ENCODE measurements at places on chromosomes 6 and 20. TPM values are rescaled to one million over a fixed set of nuclear protein-coding genes. Genes with fewer than 3 reads are reported as not detected.

GRCh38 chr6:132007474-132008190, 56.5 kb upstream of the CCN2 start:
- DNase-seq, result no peak

DNA sequence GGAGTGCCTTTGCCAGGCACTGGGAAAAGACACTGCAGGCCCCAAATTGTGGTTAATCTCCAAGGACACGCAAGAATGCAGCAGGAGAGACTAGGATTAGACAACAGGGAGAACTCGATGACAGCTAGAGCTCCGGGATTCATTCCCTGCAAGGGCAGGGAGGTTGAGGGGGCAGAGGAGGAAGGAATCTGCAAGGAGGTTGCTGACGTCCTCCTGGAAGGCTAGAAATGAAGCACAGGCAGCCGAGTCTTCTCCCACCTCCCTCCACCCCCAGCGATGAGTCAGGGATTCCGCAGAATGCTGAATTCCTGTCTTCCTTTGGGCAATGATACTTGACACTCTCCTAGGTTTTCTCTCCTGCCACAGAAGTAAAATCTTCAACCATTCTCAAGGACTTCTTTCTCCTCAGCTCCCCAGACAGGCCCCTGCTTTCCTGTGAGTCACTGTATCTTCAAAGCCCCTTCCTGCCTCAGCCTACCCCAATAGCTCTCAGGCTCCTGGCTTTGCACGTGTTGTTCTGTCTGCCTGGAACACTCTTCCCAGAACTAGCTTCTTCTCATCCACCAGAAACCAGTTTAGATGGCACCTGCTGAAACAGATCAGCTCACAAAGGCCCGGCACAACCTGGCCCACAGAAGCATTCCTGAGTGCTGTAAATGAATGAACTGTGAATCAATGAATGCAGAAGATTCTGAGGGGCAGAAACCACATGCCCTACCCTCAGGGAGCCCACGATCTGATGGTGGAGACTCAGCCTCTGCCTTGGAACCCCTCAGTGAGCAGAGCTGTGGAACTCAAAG, 85.6 kb downstream of the MRPL14 start:
- peak; percentile 94 for DNase-seq

Gene ABCF1
- 73.7 TPM for total RNA-seq

- DNase-seq, result no peak
These were observed 313.7 kb upstream of the SUPT3H start for GRCh38 chr6:45691426-45691825.

GRCh38 chr20:57004416-57004815, 262.0 kb downstream of the BMP7 start:
- no peak for DNase-seq

- DNase-seq, result no peak
These were observed 167.3 kb downstream of the BCAS1 start for GRCh38 chr20:53902968-53903651.

- DNase-seq, result no peak
These were observed 762.1 kb upstream of the CHD6 start for GRCh38 chr20:42380287-42380686.

- DNase-seq, result peak; percentile 58
These were observed at the start of gene ZDHHC14 for GRCh38 chr6:157380779-157381561. Gene ZDHHC14, plus strand, starts transcription at chr6:157381190.

- DNase-seq, result no peak
These were observed 117.4 kb downstream of the RFX6 start for GRCh38 chr6:116994447-116994846.

GRCh38 chr6:45116714-45117410, 211.3 kb upstream of the RUNX2 start:
- no peak for DNase-seq

DNA sequence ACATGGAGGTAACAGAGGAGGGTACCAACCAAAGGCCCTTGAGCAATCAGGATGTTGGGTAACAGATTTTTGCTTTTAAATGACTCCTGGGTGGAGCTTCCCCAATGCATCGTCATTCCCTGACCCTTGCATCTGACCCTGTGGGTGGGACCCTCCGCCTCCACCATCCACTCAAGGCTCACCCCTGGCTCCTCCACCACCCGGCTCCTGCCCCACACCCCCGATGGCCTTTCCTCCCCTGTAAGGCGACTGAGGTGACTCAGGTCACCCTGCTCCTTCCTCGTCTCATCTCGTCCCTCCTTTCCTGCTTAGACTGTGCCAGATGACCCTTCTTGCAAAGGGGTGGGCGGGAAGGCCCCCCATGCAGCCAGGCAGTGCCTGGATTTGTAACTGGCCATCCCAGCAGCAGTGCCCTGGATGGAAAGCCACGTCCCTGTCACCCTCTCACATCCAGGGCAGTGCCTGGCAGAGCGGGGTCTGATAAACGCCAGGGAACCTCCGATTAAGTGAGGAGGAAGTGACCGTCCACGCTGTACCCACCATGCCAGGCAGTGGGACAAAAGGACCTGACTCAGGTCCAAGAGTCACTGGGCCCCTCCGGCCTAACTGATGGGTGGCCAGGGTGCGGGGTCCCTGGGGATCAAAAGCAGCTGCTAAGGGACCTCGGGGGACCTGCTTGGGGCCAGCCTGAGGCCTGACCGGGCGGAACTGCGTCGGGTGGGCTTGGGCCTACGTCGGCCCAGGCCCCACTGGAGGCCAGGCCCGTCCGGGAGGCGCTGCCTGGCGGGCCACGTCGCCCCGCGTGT, 624 bp upstream of the NPEPL1 start:
- no peak for DNase-seq

Gene PPP1R16B
- total RNA-seq, result not detected

Gene C20orf204
- total RNA-seq, result 3.8 TPM

GRCh38 chr6:41599015-41599851, 39.0 kb upstream of the MDFI start:
- no peak for DNase-seq

DNA sequence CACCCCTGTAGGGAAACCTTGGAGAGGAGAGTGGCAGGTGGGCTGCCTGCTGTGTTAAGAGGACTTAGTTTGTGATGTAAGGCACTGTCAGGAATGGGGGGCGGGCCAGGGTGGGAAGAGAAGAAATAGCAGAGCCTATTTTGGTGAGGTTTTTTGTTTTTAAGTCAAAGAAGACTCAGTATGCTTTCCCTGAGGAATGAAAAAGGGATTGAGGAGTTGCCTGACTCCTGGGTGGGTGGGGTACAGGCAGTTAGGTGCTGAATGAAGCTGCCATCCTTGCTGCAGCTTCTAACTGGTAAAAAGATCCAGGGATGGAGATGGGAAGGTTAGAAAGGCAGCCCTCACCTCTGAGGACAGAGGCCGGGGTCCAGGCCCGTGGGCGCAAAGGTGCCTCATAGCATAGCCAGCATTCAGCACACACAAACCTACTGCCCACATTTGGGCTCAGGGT, 37.9 kb downstream of the PLCG1 start:
- no peak for DNase-seq

Gene SNX21
- total RNA-seq, result 13.3 TPM

Gene TRMT6
- 16.2 TPM for total RNA-seq

Gene HLA-DQA1
- total RNA-seq, result not detected

DNA sequence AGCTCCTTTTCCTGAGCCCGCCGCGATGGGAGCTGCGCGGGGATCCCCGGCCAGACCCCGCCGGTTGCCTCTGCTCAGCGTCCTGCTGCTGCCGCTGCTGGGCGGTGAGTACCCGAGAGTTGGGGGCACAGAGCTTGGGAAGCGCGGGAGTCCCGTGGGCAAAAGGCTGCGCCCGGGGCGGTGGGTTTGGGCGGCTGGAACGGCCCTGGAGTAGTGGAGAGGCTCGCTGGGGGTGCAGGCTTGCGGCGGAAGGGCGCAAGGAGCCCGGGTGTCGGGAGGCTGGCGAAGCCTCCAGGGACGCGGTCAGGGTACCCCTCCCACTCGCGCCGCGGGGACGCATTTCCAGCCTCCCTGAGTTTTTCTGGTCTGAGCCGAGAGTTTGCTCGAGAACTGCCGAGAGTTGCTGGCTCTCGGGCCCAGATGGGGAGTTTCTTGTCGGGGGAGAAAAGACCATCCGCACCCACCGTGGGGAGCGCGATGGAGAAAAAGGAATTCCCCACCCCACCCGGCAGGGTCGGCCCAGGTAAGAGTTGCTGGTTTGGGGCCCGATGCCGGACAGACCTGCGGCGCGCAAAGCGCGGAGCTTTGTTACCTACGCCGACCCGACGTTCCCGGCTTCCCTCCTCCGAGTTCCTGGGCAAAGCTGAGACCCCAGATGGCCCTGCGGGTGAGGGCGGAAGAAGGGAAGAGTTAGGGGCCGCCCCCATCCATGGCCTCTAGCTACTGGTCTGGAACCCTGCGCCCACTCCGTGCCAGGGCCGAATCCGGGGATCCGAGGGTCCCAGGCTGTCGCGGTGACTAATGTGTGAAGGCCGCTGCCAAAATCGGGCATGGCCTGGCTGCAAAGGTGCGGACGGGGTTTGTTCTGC, 584 bp downstream of the PTK7 start:
- peak; percentile 47 for DNase-seq

- DNase-seq, result no peak
These were observed 327.5 kb upstream of the JARID2 start for GRCh38 chr6:14918200-14918907.

GRCh38 chr6:13250703-13251102, 77.6 kb downstream of the TBC1D7 start:
- DNase-seq, result no peak

GRCh38 chr6:3822747-3823445, 26.3 kb upstream of the FAM50B start:
- peak; percentile 50 for DNase-seq

Gene LY6G6F
- not detected for total RNA-seq

GRCh38 chr6:1713016-1713600, 103.4 kb downstream of the FOXC1 start:
- DNase-seq, result no peak

GRCh38 chr6:63014290-63014689, 197.0 kb upstream of the FKBP1C start:
- DNase-seq, result no peak

DNA sequence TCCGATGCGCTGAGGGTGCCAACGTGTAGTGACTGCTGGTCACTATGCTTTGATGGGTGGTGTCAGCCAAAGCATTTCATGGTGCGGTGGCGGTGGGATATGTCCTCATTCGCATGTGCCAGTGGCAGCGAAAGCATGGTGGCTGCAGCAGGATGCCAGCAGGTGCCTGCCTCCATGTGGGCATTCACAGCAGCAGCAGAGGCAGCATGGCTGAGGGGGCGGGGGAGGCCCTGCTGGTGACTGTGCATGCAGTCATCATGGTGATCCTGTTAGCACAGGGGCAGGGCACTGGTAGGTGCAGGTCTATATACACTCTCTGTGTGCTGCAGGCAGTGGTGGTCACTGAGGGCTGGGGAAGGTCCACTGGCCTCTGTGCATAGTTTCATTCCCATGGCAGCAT, 22.0 kb downstream of the FIG4 start:
- no peak for DNase-seq

DNA sequence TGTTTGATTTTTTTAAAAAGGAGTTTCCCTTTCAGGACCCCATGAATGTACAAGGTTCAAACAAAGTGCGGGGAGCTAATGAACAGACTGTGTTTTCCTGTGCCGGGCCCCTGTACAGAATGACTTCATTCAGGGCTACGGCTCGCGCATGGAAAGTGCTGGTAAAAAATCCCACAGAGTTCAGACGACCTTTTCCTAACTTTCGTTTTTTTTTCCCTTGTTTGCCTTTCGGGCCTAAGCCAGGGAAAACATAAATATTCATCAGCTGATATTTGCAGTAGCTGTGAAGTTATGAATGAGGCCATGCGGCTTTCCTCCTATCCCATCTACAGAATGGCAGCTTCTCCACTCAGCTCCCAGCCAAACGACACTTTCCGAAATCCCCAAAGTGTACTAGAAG, 74.0 kb downstream of the HAO1 start:
- no peak for DNase-seq

Gene ETV7
- total RNA-seq, result 0.57 TPM
